ENCODE measurements at places on chromosomes 1 and 21.
A peak's percentile ranks its signal among the peaks of the same experiment; 100 is the strongest.

- no peak for DNase-seq
Measured at GRCh38 chr1:92797297-92797696, 12.4 kb upstream of the EVI5 start.

GRCh38 chr21:45305836-45306235 lies 18.1 kb upstream of the POFUT2 start:
- no peak for DNase-seq

DNA sequence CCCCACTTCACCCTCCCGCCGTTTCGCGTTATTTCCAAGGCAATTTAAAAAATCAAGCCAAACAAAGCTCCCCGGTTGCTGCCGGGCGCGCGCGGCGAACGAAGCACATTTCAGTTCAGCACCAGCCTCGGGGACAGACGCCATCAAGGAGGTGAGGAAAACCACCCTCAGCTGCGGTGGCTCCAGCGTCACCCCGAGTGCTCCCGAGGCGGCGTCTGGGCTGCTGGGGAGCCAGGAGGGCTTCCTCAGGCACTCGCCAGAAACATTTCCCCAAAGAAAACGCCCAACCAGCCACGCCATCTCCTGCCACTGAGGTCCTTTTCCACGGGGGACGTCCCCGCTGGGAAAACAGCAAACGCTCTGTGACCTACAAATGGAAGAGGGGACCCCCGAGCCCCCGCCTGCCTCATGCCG lies 623 bp downstream of the GNG4 start:
- DNase-seq: no peak

DNA sequence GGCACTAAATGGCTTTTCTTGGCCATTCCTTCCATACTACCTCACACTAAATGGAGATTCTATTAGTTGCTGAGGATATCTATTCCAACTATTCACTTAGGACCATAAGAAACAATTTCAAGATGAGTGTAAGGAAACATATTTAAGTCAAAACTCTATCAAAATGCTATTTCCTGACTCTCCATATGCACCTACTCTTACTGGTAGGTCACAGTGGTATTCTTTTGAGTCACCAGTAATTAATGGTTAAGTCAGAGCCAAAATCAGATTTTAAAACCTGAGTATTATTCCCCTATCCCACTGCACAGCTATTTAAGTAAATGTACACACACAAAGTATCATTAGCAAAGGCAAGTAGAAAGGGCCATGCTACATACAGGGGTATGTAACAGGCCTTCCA lies 50.3 kb downstream of the ARID4B start:
- DNase-seq: no peak

DNA sequence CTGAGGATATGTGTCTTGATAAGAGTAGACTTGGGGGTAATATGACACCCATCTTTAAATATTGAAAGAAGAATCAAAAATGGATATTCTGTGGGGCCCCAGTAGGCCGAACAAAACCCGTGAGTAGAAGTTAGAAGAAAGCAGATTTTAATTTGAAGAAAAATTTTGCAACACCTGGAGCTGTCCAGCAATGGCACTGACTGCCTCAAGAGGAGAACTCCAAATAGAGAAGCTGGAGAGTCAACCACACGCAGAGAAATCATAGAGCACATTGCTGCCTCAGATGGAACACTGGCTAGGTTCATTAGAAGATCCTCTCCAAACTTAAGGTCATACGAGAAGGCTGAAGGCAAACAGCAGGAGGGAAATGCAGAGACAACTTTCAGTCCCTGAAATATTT lies 6.8 kb downstream of the NHLH1 start:
- DNase-seq: no peak

GRCh38 chr21:46421191-46421750 lies 37.4 kb upstream of the DIP2A start:
- no peak for DNase-seq

DNA sequence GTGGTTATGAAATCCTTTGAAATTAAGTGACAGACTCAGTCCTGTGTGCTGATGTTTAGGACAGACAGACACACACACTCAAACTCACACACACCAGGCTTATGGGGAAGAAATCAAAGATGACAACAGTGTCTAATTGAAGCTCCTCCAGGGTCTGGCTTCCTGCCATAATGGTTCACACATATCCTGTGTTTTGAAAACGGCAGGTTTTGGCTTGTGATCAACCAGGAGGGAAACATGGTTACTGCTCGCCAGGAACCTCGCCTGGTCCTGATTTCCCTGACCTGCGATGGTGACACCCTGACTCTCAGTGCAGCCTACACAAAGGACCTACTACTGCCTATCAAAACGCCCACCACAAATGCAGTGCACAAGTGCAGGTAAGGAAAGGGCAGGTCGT lies 4.6 kb downstream of the MTARC1 start:
- DNase-seq: no peak

DNA sequence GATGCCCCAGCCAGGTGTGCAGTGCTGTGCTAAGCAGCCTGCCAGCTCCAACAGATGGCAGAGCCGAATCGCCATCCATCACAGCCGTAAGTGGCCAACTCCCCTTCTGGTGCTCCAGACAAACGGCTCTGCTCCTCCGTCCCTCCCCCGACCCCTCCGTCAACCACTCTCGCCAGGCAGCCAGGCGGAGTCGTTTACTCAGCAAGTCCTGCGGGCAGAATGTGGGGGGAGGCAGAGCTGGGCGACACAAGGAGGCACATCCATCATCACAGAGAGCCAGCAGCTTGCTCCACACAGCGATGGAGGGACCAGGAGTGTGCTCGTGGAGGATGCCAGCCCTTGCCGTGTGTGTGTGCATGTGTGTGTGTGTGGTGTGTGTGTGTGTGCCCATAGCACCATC lies 206.6 kb upstream of the GRIK3 start:
- no peak for DNase-seq

DNA sequence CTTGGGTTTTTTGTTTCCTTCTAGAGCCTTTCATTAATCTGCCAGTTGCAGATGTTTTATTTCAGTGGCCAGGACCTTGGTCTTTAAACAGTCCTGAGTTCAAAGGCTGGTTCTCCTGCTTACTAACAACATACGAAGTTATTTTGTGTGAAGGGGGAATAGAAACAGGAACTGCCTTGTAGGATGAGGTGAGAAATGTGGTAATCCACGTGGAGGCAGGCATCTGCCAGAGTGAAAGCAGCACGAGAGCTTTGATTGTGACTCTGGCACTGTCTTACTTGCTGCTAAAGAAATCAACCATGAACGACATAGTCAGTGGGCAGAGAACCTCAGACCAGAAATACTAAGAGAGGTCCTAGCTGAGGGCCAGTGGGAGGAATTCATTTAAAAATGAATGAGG lies 30.4 kb downstream of the TMEM63A start:
- DNase-seq: no peak

DNA sequence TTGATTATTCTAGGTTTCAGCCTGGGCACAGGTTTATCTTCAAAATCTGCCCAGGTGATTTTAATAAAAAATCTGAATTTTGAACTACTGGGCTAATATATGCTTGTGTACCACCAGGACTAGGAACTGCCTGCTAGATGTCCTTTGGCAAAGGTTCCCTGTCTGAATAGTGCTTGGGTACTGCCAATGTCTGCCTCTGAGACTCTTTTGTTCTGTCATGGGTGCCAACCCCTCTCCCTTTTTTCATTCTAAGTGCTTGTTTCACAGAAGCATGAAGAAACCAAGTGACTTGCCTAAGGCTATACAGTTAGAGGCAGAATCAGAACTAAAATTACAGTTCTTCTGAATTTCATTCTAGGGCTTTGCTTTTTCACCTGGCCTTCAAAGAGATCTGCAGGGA lies 106.3 kb upstream of the CACHD1 start:
- DNase-seq: no peak

- no peak for DNase-seq
Measured at GRCh38 chr21:40668555-40669275, 178.2 kb downstream of the DSCAM start.

DNA sequence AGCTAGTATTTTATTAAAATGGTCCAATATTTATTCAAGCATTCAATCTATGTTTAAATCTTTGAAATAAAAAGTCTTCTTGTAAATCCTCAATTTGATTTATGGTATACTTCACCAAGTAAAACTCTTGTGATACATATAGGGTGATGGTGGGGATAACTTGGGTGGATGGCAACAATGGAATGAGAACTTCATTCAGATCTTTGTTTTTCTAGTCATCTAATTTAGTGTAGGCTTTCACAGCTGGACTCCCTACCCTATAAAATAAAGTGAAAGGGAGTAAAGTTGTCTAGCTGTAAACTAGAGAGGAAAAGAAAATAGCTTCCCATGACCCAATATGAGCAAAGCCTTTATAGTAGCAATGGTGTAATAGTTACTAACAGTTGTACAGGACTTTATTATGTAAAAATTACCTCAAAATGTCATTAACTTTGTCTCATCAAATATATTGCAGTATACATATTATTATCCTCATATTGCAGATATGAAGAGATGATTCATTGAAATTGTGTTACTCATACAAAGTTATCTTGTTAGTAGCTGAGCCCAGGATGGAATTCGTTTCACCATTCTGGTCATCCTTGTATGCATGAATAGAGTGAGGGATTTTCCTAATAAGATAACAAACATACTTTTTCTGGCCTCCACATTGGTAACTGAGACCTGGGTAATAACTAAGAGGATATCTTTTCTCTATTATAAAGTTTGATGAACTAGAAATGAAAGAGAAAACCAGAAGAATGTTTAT lies 1377.7 kb upstream of the ADGRL4 start:
- DNase-seq: no peak

DNA sequence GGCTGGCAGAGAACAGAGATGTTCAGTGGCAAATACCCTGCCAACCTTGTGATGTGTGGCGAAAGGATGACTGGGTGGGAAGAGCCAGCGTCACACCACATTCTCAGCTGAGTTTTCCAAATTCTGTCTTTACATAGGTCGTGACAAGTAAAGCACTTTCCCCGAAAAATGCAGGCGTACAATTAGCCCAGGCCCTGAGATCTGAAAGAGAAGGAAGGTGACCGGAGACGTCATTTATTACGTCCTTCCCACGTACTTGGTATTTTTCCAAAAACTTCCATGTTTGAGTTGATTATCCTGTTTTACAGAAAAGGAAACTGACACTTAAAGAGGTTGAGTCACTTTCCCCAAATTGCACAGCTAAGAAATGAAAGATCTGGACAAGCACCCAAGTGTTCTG lies 413.3 kb downstream of the PRDM2 start:
- DNase-seq: no peak

GRCh38 chr1:10193288-10193687 lies 17.1 kb upstream of the KIF1B start:
- no peak for DNase-seq

DNA sequence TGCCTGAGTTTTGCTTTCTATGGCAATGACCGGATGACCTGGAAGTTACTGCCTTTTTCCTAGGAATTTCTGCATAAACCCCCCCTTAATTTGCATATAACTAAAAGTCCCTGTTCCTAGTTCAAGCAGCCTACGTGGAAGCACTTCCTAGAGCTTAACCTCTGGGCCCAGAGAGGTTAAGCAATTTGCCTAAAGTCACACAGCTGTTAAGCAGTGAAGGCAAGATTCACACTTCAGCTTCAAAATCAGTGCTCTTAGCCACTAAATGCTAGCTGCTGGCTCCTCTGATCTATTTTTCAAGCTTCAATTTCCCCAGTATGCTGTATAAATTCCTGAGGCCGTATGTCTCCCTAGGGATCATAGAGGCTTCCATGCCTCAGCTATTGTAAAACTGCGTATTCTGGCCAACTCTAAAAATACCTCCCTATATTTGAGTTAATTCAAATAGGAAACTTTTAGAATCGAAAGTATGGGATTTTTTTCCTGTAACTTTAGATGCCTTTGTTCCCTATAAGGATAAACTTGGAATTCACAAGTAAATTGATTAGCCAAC lies 53.1 kb upstream of the CD5L start:
- DNase-seq: no peak

- no peak for DNase-seq
Measured at GRCh38 chr1:90722874-90723589, 5.9 kb upstream of the BARHL2 start.

GRCh38 chr21:32253215-32253641 lies 25.6 kb downstream of the MIS18A start:
- no peak for DNase-seq

- DNase-seq: no peak
Measured at GRCh38 chr1:241482761-241483250, 36.7 kb downstream of the FH start.

GRCh38 chr1:10378081-10378841 lies 20.6 kb upstream of the PGD start:
- DNase-seq: no peak

DNA sequence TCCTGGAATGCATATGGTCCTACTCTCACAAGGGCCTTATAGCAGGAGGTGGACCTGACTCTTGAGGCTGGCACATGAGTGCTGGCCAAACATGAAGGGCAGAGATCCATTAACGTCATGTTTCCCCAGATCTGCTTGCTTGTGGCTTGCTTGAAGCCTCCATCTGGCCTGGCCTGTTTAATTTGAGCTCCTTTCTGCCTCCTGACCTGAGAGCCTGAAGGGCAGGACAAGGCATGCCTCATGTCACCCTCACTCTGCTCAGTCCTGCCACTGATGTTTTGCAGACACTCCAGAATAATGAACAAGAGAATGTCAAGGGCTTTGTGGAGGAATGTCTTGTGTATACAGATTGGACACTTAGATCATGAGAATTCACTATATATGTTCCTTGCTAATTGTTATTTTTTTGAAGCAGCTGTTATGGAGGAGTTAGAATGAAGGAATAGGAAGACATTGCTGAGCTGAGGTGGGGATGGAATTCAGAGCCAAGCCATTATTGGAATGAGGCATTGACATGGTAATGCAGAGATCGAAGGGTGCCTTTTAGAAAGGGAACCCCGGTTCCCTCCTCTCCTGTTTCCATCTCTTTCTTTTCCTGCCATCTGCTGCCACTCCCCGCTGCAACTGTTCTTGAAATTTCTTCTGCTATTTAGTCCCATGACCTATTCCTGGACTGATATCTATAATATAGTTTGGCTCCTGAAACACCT lies 457.0 kb upstream of the PROX1 start:
- no peak for DNase-seq

DNA sequence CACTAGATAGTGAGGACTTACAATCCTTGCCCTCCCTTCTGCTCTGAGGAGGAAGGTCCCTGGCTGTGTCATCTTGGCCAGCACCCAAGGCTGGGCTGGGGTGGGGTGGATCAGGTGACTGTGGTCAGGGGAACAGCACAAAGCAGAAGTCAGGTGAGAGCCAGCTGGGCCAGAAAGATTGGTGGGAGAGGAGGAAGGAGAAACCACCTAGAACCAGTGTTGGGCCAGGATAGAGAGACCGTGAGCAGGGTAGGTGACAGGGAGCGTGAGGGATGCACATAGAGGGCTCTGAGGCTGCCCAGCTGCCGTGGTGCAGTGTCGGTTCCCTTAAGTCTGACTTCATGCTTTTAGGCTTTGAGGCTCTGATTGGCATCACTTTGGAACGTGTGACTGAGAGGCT lies 22.7 kb downstream of the NCF2 start:
- DNase-seq: peak; percentile 7

GRCh38 chr1:38328278-38329035 lies 281.9 kb upstream of the POU3F1 start:
- DNase-seq: no peak
